Cardiac muscle cell (in vitro differentiated cells and primary cell): ENCODE measurements at places on chromosomes 1 and 21. TPM values are rescaled to one million over a fixed set of nuclear protein-coding genes. Genes with fewer than 3 reads are reported as not detected.
A peak's percentile ranks its signal among the peaks of the same experiment; 100 is the strongest.

Gene ST6GALNAC5
- 4.0 and 5.8 TPM in 2 replicates for total RNA-seq

DNA sequence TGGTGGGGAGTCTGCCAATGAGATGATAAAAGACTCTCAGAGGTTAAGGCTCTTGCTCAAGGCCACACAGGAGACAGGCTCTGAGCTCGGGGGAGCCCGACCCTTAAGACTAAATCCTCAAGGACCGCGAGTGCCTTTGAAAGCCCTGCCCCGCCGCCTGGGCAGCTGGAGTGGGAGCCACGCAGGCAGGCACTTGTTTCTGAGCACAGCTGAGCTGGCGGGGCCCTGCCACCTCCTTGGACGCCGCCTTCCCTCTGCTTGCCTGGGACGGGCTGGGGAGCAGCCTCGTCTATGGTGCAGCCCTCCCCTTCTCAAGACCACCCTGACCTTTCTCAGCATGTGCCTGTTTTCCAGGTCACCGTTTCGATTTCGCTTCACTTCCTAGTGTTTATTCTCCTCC, 169.3 kb downstream of the CAMTA1 start:
- no peak for DNase-seq

- peak; percentile 84 for DNase-seq
Observed at GRCh38 chr1:66623812-66624211, 89.9 kb downstream of the SGIP1 start.

GRCh38 chr1:21586846-21587601, 77.8 kb downstream of the ALPL start:
- DNase-seq: peak; percentile 86

Gene TMEM51
- 32.7 and 40.9 TPM in 2 replicates for total RNA-seq

DNA sequence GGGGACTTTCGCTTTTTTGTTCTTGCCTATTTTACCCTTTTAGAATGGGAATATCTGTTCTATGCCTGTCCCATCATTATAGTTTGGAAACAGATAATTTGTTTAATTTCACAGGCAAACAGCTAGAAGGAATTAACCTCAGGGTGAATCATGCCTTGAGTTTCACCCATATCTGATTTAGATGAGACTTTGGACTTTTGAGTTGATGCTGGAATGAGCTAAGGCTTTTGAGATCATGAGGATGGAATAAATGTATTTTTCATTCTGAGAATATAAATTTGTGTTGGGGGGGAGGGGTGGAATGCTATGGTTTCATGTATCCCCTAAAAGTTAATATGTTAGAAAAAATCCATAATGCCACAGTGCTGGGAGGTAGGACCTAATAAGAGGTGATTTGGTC, 56.1 kb upstream of the TACSTD2 start:
- DNase-seq: no peak

- DNase-seq: no peak
Observed at GRCh38 chr1:7458946-7459345, 312.1 kb upstream of the VAMP3 start.

DNA sequence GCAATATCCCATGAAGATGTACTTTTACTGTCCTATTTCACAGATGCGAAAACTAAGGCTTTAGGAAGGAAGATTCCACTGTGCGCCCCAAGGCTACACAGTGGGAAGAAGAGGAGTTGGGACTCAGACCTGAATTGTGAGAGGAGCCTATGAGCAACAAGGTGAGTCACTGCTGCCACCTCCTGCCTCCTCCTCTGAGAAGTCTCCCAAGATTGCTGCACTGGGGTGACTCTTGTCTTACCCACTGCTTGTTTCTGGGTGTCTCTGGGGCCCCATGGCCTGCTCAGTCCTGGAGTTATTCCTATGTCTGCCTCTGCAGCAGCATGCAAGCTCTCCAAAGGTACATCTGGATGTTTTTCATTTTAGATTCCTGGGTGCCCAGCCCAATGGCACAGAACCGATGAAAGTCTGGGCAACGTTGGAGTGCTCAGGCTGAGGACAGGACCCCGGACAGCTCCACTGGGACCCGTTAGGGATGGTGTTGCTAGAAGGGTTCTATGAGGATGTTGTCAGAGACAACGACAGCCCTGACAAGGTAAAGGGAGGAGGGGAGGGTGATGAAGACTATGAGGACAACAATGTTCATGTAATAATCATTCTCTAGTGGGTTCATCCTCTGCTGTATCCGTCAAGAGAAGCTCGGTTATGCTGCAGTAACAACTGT, 11.0 kb upstream of the C1QA start:
- DNase-seq: peak; percentile 25

DNA sequence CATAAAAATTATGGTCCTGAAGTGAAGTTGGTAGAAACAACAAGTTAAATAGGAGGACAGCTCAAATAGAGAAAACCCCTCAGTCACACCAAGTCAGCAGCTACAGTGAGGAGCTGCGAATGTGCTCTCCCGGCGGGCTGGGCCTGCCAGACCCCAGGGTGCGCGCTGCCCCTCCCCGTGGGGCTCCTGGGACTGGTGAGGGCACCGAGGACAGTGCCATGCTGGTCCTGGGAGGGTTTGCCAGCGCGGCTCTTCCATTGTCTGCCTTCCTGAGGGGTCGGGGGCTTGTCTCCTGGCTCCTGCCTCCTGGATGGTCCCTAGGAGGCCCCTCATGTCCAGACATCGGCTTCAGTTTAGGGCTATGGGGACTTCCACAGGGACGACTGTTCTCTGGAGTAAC, 121.8 kb downstream of the PCBP3 start:
- no peak for DNase-seq

Gene FBXO2
- 15.8 and 20.9 TPM in 2 replicates for total RNA-seq

DNA sequence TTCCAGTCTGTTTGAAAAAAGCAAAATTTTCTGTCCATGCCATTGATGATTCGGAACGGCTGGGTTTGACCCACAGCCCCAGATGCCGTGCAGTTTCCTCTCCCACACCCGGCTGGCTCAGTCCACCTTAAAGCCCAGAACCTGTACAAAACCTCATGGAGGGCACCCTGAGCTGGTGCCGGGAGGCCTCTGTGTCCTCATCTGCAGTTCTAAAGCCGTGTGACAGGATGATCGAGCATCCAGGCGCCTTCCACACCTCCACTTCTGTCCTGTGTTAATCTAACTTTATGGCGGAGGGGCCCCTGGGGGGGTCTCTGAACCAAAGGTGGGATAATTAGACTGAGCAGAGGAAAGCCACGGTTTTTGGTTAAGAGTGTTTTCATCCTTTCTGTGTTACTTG, 49.6 kb downstream of the SLC37A1 start:
- DNase-seq: no peak
